ENCODE measurements at places on chromosomes 7 and 10. TPM values are rescaled to one million over a fixed set of nuclear protein-coding genes. Genes with fewer than 3 reads are reported as not detected.

DNA sequence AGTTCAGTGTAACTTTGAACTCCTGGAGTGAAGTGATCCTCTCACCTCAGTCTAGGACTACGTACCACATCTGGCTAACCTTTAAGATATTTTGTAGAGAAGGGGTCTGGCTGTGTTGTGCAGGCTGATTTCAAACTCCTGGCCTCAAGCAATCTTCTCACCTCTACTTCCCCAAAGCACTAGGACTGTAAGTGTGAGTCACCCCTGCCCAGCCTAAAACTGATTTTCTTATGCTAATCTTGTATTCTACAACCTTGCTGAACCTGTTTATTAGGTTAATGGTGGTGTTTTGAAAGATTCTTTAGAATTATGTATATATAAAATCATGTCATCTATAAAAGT, 58.0 kb downstream of the LCOR start:
- no peak for DNase-seq

DNA sequence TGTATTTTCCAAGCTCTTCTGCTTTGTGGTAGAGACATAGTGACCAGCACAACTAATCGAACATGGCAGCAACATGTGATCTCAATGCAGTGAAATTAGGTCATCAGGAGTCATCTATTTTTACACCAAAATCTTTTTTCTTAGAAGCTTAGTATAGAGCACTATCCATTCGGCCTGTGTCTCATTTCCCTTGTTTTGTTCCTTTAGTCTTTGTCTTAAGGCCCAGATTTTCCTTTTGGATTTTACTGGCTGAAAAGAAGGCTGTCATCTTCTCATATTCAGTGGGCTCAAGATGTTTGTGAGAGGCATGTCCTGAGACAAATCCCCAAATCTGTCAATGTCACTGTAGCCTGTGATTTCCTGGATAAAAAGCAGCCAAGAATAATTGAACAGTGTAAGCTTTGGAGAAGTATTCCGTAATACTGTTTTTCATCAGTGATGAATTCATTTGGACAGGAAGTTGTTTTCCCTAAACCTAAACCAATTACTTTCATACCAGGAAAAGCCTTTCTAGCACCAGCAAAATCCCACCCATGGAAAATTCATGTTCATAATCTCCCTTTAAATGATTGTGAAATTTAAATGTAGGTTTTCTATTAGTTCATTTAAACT, 55.2 kb downstream of the MAGI2 start:
- DNase-seq, result no peak

DNA sequence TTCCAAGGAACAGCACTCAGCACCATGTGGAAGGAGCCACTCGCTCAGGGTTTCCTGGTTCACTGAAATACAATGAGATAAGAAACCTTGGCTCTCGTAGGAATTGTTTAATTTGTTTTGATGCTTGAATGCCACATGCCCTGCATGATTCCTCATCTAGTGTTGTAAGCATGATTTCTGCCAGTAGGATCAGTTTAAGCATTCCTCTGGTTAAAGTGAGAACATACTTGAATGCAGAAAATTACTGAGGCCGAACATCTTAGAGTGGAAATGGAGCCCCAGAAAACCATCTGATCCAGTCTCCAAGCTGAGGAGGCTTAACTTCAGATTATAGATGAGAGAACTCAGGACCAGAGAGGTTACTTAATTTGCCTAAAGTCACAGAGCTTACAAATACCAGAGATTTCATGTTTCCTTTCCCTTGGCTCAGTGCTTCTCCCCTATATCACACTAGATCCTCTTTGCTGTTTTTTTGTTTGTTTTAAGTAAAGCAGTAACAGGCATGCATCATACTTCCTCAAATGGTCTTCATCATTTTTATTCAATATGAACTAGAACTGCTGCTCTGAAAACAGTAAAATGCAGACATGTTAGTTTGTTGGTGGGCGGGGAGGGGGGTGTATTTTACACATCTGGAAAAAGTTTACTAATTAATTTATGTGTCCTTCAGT, 125.1 kb downstream of the ADAM12 start:
- DNase-seq, result no peak

GRCh38 chr10:105837951-105838350, 1196.9 kb downstream of the SORCS3 start:
- peak; percentile 81 for DNase-seq

The NUTM2E gene
- total RNA-seq, result 0.16 TPM

The HDAC9 gene
- total RNA-seq, result 22.1 TPM

Measured in kidney (tissue), 22 donors.